ENCODE measurements at places on chromosomes 1 and 21.

GRCh38 chr1:236429715-236430274 is 35.7 kb downstream of the EDARADD start:
- no peak for DNase-seq

- no peak for DNase-seq
These were observed 54.9 kb upstream of the DIPK1A start for GRCh38 chr1:93016171-93016570.

DNA sequence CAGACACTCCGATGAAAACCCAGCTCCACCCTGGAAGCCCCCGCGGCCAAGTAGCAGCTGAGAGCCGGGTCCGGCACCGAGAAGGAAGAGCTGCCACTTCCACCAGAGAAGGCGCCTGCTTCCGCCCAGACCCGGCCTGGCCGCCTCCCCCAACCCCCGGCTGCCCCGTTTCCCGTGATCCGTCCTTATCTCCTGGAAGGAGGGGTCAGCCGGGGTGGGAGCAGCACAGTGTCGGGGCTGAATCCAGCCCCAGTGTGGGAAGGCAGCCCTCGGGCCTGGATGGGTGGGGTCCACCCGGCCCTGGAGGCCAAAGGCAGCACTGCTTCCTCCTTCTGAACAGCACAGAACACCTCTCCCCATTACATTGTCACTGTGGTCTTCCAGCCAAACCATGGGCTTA is 69.4 kb downstream of the MEGF6 start:
- no peak for DNase-seq

- no peak for DNase-seq
These were observed 221.6 kb downstream of the BRINP2 start for GRCh38 chr1:177392336-177392735.

DNA sequence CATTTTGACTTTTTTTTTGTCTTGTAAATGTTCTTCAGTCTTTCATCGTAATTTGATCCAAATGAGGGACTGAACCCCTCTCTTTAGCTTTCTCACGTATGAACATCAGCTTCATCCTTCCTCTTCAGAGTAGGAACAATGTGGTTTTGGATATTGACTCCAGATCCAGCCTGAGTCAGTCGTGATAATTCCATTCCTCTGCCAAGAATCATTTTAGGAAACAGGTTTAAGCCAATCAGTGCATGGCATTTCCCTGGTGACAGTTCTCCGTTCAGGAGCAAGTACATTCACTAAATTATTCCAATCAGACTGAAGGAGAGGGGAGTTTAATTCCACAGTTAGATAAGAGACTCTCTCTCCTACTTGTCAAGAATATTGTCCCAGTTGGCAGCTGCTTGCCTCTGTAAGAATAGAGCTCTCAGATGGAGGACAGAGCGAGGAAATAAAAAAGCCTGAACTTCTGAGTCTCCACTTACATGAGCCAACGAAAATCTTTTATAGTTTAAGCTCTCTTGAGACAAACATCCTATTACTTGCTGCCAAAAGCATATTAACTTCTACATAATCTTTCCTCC is 18.6 kb downstream of the RHOU start:
- no peak for DNase-seq

DNA sequence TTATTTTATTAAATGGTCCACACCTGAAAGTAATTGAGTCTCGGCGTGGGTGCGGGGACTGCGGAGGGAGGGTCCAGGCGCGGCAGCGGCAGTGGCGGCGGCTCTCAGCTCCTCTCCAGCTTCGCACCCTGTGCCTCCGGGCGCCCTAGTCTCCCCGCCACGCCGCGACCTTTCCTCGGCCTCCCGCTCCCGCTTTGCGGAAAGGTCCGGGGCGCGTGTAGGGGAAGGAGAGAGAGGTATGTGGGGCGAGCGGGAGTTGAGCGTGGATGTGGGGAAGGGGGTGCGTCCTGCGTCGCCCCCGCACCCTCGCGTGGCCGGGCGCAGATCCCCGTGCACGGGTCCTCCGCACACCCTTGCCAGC is 13.4 kb upstream of the ALX3 start:
- DNase-seq: no peak

DNA sequence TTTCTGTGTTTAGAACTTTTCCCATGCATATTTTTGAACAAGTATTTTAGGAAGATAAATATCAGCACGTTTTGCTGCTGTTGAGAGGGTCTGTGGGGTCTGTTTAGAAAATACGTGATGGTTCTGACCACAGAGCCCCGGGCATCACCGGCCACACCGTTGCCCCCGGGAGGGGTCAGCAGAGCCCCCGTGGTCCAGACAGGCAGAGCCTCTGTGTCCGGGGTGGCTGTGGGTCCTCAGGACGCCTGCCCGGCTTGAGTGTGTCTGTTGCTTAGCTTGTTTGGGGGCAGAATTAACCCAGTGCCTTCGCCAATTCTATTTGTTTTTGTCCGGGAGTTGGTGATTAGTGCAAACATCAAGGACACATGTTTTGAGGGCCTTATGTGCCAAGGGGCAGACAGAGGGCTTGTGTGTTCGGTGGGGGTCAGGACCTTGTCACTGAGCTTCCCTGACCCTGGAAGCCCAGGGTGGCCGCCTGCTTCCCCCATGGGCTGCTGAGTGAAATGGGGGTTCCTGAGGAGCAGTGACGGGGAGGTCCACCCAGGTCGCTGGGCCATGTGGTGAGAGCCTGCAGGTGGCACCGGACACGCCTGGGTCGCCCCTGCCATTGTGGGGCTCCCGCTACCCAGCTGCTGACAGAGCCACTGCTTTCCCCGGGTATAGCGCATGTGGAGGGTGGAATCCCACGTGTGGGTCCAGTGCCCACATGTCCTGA is 122.2 kb downstream of the SIK1 start:
- DNase-seq: no peak

DNA sequence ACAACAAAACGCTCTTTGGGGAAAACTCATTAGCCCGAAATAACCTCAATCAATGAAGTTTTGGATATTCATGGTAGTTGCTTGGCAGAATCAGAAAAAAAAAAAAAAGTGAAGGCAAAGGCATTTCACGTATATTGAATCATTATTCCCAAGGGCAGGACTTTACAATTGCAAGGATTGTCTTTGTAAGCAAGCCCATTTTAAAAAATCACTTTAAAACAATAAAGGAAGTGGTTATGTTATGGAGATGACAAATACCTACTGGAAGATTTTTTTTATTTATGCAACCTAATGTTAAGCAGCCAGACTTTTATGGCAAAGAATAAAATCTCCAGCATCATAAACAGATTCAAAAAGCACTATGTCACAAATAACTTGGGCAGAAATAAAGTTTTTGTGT is 9.3 kb downstream of the GJB4 start:
- DNase-seq: no peak
